ENCODE measurements at places on chromosomes 5 and 9.

GRCh38 chr5:57028161-57028560 lies 76.2 kb upstream of the MIER3 start:
- no peak for DNase-seq

- DNase-seq, result no peak
Observed at GRCh38 chr9:8329561-8330283, 530.1 kb upstream of the DMAC1 start.

DNA sequence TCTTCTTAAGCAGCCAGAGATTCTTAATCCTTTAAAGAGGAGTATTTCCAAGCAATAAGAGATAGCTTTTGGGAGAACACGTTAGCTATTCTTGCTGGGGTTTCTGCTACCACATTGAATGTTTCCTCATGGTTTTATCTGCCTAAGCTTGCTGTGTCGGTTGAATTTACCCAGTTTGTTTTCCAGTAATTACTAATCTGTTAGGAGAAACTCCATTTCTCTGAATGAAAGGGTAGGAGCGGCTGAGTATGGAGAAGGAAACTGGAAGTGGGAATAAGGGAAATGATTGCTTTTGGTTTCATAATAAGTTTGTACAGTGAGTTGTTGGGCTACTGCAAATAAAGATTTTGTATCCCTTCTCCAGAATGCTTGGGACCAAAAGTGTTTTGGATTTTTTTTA lies 1.2 kb downstream of the JAK2 start:
- DNase-seq, result no peak

DNA sequence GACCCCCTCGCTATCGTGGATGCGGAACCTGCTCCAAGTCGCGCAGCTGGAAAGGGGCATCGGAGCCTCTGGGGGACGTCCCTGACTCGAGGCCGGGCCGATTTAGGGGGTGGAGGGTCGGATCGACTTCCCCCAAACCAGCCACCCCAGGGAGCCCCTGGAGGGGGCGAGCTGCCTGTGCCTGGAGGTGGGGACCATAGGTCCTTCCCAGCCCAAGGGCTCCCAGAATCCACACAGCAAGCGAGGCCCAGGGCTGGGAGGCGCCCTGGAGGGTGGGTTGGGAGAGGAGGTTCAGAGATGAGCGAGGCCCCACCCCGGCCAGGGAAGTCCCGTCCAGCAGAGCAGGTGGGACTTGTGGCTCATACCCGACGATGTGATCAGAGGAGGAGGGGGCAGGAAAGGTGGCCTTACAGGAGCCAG lies 147.6 kb downstream of the GAPVD1 start:
- no peak for DNase-seq

- no peak for DNase-seq
Observed at GRCh38 chr9:130805510-130806326, 29.3 kb upstream of the ABL1 start.

- peak; percentile 71 for DNase-seq
Observed at GRCh38 chr9:130766021-130766926, 68.8 kb upstream of the ABL1 start.

GRCh38 chr9:137820161-137820855 lies 57.3 kb upstream of the CACNA1B start:
- no peak for DNase-seq

GRCh38 chr5:148860599-148860998 lies 34.2 kb downstream of the ADRB2 start:
- no peak for DNase-seq

GRCh38 chr5:151890299-151890698 lies 34.4 kb downstream of the GLRA1 start:
- DNase-seq, result no peak

- DNase-seq, result no peak
Observed at GRCh38 chr5:173452119-173452905, 124.1 kb upstream of the STC2 start.

Measured in astrocyte (in vitro differentiated cells and primary cell).